ENCODE measurements at places on chromosomes 6 and 20. TPM values are rescaled to one million over a fixed set of nuclear protein-coding genes. Genes with fewer than 3 reads are reported as not detected.

Gene OGFRL1
- 6.8 TPM for polyA plus RNA-seq

Gene ID4
- 0.05 TPM for polyA plus RNA-seq

Gene BFSP1
- polyA plus RNA-seq: 2.2 TPM

Gene POU5F1
- 2.6 TPM for polyA plus RNA-seq

Gene HRH3
- polyA plus RNA-seq: not detected

Gene RAB23
- 6.7 TPM for polyA plus RNA-seq

Gene BHLHE23
- polyA plus RNA-seq: not detected

Gene TPD52L1
- polyA plus RNA-seq: 171 TPM

Gene OR12D3
- polyA plus RNA-seq: not detected

Gene CASP8AP2
- 6.0 TPM for polyA plus RNA-seq

GRCh38 chr6:128482642-128483041 is 37.8 kb downstream of the PTPRK start:
- DNase-seq: no peak

GRCh38 chr6:1739220-1739619 is 129.5 kb downstream of the FOXC1 start:
- DNase-seq: no peak

DNA sequence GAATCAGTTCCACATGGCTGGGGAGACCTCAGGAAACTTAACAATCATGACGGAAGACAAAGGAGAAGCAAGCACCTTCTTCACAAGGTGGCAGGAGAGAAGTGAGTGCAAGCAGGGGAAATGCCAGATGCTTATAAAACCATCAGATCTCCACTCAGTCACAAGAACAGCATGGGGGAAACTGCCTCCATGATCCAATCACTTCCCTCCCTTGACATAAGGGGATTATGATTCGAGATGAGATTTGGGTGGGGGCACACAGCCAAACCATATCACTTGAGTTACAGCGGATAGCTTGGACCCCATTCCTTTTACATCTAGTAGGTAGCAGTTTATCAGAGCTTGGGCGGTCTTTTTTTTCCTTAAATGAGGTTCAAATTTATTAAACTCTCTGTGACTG is 19.1 kb downstream of the AFDN start:
- DNase-seq: no peak

GRCh38 chr6:63808576-63808975 is 173.0 kb downstream of the PHF3 start:
- DNase-seq: no peak

DNA sequence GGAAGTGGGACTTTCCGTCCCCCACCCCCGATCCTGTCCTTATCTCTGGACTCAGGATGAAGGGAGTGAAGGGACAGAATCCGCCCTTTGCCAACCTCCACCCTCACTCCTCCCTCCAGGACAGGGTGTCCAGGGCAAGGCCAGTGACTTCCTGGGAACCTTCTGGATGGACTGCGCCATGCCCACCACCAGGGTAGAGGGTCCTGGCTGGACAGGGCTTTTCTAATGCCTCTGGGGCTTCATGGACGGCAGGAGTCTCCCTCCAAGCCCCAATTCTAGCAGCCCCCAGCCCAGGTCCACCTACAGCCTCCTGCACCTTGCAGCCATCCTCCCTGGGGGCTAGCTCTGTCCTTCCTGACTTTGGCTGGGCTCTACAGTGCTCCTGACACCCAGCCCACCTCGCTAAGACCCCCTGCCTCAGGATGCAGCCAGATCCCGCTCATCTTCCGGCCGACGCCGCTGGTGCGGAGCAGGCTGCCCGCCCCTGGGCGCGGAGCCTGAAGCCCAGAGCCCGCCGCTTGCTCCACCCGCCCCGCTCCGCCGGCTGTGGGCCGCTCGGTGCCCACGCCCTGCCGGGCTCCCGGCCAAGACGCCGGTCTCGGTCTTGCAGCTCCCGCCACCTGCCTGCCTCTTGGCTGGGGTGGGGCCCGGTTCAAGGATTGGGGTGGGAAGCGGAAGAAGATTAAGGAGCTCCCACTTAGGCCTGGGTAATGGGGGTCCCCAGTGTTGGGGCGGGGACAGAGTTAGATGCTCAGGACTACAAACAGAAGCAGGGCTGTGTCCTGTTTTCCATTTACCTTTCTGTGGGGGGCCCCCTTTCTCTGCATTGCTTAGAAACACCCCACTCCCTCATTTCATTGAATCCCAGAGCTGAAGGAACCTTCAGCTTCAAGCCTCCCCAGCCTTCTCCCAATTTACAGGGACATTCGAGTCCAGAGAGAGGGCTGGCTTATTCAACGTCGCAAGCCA is 72.8 kb downstream of the MDGA1 start:
- peak; percentile 67 for DNase-seq

- no peak for DNase-seq
Measured at GRCh38 chr6:48839206-48839605, 623.8 kb downstream of the MMUT start.

GRCh38 chr6:6505111-6505510 is 83.4 kb upstream of the LY86 start:
- no peak for DNase-seq

GRCh38 chr6:7604003-7604402 is 14.0 kb downstream of the SNRNP48 start:
- DNase-seq: no peak

DNA sequence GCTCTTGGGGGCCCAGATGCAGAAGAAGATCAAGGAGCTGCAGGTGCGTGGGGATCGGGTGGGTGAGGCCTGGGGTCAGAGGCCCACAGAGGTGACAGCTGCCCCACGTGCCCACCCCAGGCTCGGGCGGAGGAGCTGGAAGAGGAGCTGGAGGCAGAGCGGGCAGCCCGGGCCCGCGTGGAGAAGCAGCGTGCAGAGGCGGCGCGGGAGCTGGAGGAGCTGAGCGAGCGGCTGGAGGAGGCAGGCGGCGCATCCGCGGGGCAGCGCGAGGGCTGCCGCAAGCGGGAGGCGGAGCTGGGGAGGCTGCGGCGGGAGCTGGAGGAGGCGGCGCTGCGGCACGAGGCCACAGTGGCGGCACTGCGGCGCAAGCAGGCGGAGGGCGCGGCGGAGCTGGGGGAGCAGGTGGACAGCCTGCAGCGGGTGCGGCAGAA is 41.5 kb downstream of the MYH7B start:
- no peak for DNase-seq

GRCh38 chr6:114334237-114334636 is 8.6 kb downstream of the HS3ST5 start:
- no peak for DNase-seq

DNA sequence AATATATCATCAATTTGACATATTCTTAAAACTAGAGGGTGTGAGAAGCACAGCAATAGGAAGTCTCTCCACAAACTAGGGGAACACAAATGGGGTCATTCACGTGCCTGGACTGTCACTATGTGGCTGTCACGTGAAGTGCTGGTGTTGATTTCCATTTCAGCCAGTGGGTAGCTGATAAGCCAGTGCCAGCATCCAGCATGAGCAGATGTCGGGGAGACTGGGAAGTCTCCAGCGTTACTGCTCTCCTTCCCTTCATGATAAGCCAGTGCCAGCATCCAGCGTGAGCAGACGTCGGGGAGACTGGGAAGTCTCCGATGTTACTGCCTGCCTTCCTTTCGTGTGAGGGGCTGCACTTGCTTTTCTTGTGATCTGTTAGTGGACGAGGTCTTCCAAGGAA is 5.6 kb upstream of the SLC17A9 start:
- DNase-seq: no peak

DNA sequence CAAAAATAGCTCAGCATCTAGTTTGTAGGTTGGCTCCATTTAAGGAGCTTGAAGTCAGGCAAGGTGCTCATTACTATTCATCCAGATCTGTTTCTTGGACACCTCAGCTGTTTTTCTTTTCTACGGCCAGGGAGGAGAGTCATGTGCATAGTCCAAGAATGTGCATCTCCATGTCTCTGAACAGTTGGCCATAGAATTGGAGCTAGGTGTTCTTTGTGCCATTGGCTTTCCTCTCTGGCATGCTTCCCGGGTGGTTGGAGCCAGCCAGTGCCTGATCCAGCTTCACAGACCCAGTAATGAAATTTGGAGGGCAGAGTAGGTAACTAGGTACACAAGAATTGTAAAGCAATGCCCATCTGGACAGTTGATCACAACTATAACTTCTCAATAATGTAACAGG is 21.6 kb downstream of the EYA4 start:
- DNase-seq: no peak

DNA sequence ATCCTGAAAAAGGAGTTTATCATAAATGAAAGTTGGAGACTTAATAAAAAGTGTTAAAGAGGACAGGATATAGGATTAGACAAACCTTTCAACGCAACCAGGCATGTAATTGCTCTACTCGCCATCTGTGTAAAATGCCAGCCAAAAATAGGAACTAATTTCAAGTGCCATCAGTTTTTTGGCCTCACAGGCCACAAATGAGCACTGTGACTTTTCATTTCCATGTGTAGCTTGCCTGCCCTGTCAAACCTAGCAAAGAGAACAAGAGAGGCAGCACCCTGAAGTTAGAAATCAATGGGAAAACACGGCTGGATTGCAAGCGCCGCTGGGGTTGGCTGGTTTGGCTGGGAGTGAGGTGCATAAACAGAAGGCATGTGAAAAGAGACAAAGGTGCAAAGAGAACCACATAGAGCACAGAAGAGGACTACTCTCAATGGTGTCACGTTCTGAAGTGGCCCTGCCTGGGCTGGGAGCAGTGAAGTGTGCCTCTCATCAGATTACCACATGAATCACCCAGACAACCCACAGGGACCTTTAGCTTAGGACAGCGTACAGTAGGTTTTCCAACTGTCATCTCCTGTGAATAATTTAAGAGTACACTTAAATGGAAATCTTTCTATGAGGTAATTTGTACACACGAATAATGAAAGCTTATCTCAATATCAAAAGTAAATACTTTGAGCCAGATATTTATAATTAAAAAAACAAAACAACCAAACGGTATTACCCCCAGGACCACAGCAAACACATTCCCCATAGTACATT is 78.0 kb upstream of the NHSL1 start:
- no peak for DNase-seq

DNA sequence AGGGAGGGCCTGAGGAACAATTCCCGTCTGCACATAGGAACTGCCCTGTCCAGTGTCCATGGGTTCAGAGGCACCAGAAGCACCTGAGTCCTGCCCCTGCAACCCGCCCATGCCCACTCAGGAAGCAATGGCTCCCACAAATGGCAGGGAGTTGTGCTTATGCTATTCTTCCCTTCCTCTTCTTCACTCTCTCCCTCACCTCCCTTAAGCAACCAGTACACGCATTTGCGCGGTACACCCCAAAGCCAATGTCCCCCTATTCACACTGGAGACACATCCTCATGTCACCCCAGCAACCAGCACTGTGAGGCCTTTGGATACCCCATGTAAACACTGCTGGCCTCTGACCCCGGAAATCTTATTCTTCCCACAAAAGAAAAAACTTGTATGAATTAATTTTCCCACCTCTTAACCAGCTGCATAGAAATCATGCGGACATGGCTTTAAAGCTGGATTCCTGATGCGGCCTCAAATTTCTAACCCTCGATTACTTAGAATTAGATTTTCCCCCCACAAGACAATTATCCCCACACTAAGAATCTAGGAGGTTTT is 30.9 kb downstream of the FYN start:
- no peak for DNase-seq

- no peak for DNase-seq
Measured at GRCh38 chr6:157821342-157822033, 1.6 kb upstream of the SNX9 start.

DNA sequence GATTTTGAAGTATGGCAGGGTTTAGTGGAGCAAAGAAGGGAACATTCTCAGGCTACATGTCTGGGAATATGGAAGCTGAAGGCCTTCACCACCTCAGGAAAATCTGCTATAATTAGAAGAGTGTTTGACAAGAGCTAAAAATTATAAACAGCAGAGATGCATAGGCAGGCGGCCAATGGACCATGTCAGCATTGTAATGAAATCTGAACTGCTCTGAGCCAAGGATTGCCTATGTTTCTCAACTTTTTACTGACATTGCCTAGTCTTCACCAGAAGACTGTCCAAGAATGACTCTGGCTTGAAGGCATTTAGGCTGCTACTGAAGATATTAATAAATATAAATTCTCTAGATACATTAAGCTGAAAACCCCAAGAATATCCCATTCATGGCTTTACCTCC is 84.1 kb downstream of the C6orf52 start:
- DNase-seq: no peak
